ENCODE measurements at places on chromosomes 3 and 15.

DNA sequence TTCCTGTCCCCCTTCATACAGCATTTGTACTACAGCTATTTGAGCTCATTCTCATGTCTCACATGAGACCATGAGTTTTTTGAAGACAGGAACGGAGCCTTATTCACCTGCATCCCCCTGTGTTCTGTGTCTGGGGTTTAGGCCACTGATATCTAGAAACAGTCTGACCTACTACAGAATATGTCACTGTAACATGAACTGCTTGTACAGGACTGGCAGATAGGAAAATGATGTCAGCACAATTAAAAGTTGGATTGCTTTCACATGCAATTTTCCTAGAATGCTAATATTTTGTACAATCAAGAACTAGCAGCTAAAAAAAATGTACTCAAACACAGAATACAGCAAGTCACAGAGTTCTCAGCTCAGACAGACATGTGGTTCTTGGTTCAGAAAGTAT, 90.8 kb upstream of the FGF12 start:
- DNase-seq: no peak

DNA sequence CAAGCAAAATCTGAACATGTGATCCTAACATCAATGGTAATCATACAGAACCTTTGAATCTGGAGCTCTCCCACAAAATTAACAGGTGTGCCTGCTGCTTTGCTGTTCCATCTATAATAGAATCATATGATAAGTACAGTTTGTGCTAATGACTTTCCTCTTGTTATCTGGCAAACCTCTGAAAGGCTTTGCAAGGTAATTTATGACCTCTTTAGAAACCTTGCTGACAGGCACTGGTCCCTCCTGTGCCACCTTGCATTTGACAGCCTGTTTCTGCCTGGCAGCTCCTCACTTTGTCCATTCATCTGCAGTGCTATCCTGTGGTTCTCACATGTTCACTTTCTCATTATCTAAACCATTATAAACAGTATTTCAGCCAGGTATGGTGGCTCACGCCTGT, 10.2 kb upstream of the HTR3C start:
- no peak for DNase-seq

- DNase-seq: no peak
Observed at GRCh38 chr15:29260896-29261295, 8.7 kb downstream of the NSMCE3 start.

- no peak for DNase-seq
Observed at GRCh38 chr3:42148982-42149432, 57.9 kb downstream of the TRAK1 start.

DNA sequence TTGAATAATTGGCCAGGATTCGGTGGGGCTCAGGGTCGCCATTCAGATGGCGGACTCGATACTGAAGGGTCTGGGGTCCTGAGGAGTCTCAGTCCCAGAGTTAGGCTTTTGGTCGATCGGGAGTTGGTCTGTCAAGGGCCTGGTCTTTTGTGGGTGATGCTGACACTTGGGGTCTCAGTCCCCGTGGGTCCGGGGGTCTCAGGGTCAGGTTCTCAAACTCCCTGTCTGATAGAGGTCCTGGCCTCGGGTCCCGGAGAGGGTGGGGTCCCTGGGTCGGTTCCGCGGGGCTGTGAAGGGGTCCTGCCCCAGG, 467 bp downstream of the NCKIPSD start:
- DNase-seq: no peak

DNA sequence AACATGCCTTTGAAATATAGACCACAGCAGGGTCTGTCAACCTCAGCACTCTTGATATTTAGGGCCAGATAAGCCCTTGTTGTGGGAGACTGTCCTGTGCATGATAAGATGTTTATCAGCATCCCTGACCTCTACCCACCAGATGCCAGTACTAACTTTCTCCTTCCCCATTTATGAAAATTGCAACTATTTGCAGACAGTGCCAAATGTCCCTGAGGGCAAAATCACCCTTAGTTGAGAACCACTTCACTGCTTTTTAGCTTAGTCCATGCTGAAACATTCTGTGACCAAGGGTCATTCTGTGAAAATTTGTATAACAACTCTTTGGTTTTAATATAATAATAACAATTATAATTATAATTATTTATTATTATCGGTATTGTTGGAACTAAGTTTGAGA, 1032.4 kb downstream of the MCTP2 start:
- DNase-seq: no peak

- no peak for DNase-seq
Observed at GRCh38 chr15:93189561-93189960, 100.5 kb upstream of the RGMA start.

DNA sequence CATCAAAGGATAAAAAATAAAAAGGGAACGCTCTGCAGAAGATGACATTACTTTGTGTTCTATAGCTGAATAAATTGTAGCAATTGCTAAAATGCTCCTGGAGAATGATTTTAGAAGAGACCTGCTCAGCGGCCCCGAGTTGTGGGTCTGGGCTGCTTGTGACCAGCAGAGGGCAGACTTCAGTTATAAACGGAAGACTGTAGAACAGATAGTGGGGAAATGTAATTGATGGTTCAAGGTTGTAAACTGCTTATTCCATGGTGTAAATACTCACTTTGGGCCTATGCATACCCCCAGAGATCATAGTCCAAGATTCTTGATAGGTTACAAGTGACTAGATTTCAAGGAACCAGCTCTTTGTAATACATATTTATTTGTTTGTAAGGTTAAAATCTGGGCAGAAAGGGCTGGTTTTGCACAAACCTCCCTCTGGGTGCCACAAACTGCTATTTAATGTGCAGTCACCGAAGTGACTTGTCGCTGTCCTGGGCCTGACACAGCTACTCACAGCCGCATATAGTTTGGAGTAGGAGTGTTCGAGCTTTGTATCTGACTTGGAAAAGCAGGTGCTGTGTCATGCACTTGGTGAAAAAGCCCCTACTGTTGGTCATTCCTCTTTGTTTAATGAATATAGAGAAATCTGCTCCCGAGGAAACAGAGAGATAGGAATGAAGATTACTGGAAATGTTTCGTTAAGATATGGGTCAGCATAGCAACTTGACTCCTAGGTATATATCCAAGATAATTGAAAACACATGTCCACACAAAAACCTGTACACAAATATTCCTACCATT, 34.7 kb upstream of the NDUFB4 start:
- DNase-seq: peak; percentile 83

DNA sequence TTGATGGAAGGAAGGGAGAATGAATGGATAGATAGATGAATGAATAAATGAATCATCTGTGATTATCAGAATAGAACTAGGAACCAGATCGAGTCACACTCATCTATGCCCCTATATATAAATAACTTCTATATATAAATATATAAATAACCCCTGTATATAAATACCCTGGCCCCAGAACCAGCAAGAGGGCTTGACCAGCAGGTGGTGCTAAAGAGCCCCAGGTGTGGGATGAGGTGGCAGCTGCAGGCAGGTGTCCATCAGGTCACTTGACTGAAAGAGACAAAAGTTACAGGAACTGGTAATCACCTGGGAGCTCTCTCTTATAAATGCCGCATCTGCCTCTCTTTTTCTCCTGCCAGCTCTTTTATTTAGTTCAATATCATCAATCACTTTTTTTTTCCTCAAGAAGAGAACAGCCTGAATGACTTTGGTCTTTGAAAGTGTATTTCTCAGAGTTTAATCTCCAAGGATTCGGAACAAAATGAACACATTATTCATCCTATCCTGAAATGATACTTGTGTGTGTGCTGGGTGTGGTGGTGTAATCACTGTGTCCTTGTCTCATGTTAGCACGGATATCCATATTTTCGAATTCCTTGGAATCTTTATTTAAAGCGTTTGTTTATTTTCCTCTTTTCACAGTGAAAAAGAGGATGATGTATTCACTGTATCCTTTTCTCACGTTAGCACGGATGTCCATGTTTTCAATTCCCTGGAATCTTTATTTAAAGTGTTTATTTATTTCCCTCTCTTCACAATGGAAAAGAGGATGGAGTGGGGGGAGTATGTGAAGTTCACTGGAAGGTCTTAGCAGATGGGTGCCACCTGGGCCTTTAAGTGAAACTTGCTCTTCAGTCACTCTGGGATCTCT, 35.4 kb upstream of the ATG7 start:
- no peak for DNase-seq
